ENCODE measurements at places on chromosomes 11 and 22.

DNA sequence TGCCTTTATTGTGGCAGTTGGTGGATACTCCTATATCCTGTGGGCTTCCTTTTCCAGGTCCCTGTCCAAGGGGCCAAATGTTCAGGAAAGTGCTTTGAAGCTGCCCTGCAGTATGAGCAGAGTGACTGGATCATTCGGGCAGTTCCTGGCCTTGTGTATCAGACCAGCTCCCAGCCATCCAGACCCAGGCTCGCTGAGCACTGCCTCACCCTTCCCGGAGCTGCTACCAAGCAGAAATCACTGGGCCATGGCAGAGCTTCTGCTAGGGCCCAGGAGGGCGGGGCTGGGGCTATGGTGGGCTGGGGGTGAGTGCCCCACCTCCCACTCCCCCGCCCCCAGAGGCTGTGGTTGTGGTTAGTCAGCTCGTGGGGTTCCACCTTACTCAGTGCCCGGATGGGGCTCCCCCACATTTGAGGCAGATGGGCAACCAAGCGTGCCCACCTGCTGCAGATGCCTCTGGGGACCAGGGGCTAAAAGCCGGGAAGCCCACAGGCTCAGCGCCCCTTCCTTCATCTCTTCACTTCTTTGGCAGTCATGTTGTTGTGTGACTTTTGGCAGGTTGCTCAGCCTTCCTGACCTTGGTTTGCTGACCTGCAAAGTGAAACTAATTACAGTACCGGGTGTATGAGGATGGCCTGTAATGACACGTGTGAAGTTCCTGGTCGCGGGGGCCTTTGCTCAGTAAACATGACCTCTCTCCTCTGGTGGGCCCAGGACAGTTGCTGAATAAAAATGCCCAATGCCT, 2.1 kb upstream of the LRRC32 start:
- DNase-seq, result no peak

DNA sequence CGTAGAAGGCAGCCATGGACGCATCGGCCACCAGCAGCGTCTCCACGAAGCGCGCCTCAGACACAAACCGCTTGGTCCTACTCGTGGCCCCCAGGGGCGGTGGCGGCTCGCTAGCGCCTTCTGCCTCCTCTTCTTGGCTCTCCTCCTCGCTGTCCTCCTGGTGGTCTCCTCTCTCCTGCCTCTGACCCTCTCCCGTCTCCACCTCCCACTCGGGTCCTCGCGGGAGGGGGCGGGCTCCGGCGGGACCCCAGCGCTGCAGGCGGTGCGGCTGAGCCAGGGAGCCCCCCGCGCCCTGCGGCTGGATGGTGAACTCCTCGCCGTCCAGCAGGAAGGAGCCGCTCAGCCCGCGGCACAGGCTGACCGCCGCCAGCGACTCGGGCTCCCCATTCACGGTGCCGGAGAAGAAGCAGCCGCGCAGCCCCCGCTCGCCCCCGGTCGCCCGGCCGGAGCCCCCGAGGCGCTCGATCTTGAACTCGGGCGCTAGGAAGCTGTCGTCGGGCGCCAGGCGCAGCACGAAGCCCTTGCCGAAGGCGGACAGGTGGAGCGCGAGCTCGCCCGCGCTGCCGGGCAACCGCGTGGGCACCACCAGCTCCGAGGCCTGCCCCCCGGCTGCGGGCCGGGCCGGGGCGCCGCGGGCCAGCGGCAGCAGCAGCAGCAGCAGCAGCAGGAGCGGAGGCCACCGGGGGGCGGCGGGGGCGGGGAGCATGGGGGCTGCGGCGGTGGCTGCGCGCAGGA, 661 bp downstream of the ADAMTS8 start:
- no peak for DNase-seq

DNA sequence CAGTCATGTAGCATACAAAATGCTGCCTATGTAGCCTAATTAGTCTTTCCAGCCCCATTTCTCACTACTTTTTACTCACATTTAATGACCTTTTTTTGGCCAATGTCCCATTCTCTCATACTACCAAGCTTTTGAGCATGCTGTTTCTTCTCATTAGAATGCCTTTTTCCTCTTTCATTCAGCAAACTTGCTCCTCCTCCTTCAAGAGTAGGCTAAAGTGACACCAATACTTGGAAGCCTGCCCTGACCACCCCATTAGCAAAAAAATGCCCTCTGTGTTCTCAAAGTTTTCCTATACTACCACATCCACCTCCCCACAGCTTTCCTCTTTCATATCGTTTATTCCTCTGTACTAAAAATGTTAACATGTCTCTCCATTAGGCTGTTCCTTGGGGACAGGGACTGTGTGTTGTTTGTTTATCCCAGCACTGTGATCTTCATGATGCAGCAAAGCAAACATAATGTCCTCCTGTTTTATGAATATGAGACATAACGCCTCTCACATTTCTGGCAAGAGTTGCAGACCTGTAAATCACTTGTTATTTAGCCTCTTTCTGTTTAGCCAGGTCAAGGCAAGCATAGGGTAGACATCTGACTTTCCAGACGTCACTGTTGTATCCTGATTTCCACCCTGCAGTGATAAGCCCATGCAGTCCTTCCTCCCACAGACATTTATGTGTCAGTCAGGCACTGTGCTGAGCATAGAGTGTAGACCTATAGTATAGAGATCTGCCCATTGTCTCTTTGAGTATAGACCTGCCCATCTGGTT, 62.0 kb upstream of the UCP3 start:
- no peak for DNase-seq

GRCh38 chr11:129251067-129251466, 58.9 kb upstream of the ARHGAP32 start:
- no peak for DNase-seq

GRCh38 chr22:29475550-29475949, 4.5 kb upstream of the NEFH start:
- DNase-seq, result no peak

- DNase-seq, result no peak
Observed at GRCh38 chr11:94958121-94958696, 15.1 kb downstream of the CWC15 start.

DNA sequence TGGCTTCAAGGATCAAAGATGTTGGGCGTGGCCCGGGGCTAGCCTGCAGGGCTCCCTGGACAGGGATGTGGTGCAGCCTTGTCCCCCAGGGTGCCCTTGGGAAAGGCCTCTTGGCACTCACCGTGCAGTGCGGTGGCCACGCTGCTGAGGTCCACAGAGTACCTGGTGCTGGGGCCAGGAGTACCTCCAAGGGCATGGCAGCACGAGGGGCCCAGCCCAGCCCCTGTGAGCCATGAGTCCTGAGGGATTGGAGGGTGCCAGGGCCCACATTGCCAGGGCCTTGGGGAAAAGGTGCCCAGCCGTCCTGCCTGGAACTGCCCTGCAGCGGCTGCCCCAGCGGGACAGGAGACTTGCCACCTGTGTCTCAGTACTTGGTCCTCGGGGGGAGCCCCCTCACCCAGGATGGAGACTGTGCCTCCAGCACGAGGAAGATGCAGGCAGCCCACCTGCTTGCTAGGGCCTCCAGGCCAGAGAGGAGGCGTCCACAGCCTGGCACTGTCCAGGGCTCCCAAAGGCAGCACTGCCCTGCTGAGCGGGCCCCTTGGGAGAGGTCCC, 44.2 kb downstream of the GRAMD4 start:
- DNase-seq, result no peak

GRCh38 chr11:106420048-106420665, 342.7 kb downstream of the AASDHPPT start:
- DNase-seq, result no peak

- no peak for DNase-seq
Observed at GRCh38 chr11:33151399-33151798, 9.9 kb downstream of the CSTF3 start.

DNA sequence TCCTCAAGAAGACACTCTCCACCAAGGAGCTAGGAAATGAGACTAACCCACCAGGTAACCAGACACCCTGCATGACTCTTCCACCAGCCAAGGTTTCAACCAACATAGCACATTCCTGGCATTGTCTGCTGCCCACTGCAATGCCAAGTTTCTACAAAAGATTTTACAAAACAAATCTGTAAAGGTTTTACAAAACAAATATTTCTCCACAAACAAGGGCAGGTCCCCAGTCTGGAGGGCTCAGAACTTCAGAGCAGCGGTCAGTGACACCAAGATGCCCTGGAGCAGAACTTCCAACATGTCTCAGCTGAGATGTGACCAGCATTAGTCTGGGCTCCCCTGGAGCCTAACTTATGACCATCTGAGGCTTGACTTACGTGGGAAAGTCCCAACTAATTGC, 14.0 kb downstream of the GALNT18 start:
- DNase-seq, result no peak

- DNase-seq, result no peak
Observed at GRCh38 chr22:23110190-23110921, 31.4 kb downstream of the RSPH14 start.

DNA sequence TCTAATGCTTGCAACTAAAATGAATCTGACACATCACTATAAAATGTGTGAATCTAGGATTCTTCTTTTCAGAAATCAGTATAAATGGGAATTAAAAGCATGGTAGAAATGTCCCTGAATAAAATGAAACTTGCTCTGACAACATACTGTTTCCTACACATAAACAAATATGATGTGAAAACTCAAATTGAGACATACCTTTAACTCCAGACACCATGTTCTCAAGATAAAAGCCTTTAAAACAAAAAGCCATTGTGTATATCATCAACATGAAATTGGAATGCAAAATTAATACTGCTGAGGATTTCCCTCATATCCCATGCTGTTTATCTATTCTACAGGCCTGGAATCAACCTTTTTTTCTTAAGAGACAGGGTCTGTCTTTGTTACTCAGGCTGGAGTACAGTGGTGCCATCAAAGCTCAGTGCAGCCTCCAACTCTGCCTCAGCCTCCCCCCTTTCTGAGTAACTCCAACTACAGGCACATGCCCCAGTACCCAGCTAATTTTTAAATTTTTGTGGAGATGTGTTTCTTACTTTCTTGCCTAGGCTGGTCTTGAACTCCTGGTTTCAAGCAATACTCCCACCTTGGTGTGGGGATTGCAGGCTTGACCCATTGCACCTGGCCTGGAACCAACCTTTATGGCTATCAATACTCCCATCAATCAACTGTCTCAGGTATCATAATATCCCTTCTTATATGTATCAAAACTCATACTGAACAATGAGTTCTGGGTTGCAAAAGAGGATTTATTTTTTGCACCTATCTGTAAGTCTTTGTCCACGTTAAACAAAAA, 6.7 kb downstream of the TAF1D start:
- DNase-seq, result no peak

DNA sequence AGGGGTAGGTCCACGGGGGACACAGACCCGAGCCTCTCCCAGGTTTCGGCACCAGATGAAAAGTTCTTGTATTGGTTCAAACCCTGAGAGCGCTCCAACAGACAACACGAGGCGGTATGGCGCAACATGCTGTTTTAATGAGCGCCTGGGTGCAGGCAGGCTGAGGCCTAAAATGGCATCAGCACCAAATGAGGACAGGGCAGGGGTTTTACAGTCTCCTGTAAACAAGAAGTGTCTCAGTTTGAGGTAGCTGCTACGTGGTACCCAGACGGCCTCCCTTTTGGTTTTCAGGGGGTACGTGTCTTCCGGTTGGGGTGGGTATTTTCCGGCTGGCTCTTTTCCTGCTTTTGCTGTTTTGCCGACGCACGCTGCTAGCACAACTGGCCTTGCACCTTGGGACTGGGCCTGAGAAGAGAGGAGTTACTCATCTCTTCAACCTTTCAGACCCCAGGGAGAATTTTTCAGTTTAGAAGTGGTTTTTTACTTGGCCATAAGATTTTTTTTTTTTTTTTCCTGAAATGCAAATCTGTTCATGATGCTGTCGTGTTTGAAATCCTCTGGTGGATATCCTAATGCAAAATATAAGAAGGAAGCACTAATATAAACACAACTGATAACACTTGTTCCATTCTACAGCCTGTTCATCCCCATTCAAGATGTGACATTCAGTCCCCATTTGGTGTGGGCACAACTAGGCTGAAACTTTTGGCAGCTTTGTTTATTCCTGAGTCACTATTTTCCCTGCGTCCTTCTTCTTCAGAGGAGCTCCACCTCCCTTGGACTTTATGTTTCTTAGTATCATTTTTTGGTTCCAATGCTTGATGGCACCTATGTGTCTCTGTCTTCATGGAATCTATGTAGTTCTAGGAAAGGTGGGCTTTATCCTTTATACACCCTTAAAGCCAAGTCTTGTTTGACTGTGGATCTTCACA, 6.5 kb downstream of the PPFIBP2 start:
- DNase-seq, result no peak

GRCh38 chr11:26229981-26230380, 101.9 kb upstream of the ANO3 start:
- no peak for DNase-seq

DNA sequence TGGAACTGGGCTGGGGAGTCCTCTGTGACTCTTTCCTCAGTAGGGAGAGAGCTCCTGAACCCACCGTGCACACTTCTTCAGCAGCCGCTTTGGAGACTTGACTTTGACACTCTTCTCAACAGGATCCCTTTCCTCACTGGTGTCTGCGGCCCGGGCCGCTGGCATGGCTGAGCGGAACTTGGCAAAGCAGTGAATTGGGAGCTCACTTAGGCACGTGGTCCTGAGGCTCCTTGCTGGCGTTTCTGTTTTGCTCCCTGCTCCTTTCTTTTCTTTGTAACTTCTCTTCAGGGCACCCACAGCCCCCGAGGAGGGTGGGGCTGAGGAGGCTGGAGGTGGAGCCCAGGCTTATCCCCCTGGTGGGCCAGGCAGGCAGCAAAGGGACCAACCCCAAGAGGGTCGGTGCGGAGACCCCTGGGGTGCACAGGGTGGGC, 8.4 kb upstream of the KCNQ1OT1 start:
- DNase-seq, result no peak

GRCh38 chr11:62048100-62048499, 75.7 kb upstream of the INCENP start:
- no peak for DNase-seq

- no peak for DNase-seq
Observed at GRCh38 chr11:20654038-20654437, 15.3 kb upstream of the NELL1 start.

- no peak for DNase-seq
Observed at GRCh38 chr11:9817191-9817590, 153.3 kb downstream of the SWAP70 start.

- no peak for DNase-seq
Observed at GRCh38 chr22:42217019-42217751, 53.3 kb downstream of the TCF20 start.

DNA sequence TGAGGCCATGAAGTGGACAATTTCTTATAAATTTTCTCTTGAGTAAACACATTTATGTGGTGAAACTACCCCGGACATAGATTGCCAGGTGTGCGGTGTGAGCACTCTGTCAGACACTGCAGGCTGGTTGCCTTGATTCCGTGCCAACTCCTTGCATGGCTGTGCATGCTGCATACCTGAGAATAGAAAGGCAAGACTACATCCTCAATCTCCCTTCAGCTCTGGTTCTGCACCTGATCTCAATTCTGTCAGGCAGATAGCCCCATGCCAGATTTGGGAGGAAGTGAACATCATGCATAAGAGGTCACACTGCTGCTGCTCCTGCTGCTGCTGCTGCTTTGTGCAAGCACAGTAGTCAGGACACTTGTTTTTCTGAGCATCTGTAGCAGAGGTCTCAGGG, 42.5 kb upstream of the DEUP1 start:
- no peak for DNase-seq

DNA sequence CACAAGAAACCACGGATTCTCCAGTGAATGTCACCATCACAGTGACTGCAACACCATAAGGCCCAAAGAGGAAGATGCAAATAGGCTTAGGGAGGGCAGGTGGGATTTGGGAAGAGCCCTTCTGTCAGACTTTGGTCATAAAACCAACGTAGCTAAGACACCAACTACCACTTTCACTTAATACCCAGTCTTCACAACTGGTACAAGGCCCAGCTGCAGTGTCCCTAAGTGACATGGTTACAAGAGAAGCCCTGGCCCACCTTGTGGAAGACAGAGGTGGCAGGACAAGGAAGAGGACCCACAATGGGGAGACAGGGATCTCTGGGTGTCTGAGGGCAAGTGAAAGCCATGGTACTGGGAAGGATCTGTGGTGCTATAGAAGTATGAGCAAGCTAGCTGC, 10.0 kb downstream of the VSIG10L2 start:
- no peak for DNase-seq

GRCh38 chr11:14237444-14237961, 121.5 kb downstream of the RRAS2 start:
- DNase-seq, result no peak

Data from cerebellar nuclear complex (tissue), 1 donor.